ENCODE measurements at places on chromosomes 4 and X.

DNA sequence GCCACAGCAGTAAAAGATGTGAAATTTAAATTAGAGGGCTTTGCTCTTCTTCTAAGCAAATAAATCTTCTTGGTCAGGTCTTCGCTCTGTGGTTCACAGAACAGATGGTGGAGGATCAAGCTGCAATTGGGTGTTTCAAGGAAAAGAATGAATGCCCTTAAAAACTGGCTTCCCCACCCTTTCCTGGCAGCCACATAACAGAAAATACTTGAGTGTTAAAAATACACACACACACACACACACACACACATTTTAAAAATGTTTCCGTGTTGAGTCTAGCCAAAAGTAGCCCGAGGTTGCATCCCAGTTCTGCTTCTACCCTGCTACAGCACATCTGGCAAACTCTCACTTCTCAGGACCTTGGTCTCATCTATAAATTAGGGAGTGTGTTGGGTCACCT lies 56.7 kb upstream of the FGFBP2 start:
- no peak for DNase-seq

DNA sequence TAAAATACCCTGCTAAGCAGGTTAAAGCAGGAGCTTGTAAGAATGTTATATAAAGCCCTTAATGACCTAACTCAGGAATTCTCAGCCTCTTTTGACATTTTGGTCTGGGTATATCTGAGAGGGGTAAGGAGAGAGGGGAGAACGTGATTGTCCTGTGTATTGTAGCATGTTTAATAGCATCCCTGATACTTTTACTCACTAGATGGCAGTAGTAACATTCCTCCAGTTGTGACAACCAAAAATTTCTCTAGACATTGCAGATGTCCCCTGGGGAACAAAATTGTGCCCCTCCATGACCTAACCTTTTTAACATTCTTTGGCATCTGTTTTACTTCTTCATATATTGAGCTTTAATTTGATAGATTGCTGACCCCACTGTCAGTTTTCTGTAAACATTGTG lies 17.9 kb downstream of the SMARCA5 start:
- DNase-seq = no peak

DNA sequence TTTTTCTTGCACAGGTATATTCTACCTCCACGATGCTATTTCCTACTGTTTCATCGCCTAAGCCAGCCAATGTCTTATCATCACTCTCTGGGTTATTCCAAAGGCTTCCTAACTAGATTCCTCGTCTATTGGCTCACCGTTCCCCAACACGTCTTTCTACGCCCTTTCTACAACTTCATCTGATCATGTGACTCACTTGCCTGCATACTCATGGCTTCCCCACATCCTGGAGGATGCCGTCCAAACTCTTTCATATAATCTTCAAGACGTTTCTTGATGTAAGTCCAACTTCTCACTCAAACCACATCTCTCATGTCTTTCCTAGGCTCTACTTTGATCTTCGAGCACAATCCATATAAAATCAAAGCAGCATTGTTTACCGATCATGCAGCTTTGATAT lies 322.0 kb upstream of the PPARGC1A start:
- DNase-seq = no peak

DNA sequence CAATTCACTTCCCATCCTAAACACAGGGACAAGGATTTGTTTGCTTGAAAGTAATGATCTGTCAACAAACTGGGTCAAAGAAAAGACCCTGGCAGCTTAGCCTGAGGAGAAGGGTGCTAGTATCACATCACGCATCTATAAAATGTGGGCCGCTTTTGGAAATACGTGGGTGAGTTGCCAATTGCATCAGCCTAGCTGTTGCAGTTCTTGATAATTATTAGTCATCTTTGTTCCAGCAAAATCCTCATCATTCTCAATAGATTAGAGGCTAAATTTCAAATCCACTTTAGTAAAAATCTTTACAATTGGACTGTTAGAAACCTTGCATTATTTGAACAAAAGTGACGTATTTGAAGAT lies 33.6 kb upstream of the TAPT1 start:
- DNase-seq = no peak

GRCh38 chrX:41333003-41333743 lies 789 bp upstream of the DDX3X start:
- peak; percentile 87 for DNase-seq

DNA sequence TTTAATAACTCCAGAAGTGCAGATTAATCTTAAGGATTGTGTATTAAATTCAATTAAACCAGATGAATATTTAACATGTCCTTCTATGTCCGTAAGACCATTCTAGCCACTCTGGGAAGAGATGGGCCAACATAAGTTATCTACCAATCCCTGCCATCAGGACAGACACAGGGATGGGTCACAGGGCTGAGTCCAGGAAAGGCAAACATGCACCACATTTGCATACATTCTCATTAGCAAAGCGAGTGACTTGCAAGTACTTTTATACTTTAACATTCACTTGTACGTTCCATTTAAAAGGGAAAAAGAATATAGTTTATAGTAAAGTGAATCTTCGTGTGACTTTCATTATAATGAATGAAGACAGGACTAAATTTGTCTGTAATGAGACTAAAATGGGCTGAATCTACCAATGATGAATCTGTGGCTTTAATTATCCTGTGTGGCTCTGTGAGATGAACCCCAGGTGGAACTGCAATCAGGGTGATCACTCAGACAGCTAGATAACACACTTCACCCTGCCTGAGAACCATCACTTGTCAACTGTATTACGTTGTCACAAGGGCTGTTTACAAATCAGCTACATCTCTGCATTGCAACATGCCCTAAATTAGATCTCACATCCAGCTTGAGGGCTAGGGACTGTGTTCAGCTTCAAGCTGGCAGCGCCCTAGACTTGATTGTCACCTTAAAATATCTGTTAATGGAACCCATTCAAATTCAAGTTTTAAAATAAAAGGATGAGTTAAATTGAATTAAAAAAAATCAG lies 77.2 kb downstream of the SH3KBP1 start:
- no peak for DNase-seq

DNA sequence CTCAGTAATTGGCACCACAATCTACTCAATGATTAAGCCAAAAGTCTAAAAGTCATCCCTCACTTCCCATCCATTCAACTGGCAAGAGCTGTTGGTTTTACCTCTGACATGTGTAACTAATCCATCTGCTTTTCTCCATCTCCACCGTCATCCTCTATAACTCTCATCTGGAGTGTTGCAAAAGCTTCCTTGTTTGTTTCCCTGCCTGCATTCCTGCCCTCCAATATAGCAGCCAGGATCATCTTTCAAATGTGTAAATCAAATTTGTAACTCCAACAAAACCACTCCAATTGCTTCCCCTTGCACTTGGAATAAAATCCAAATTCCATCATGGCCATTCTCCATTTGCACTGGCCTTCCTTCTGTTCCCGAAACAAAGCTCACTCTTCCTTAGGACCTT lies 4.3 kb upstream of the PLAC8 start:
- DNase-seq = no peak

GRCh38 chrX:7127056-7127455 lies 20.5 kb upstream of the STS start:
- no peak for DNase-seq

- DNase-seq = no peak
Observed at GRCh38 chr4:2399631-2400190, 18.7 kb downstream of the ZFYVE28 start.

- DNase-seq = no peak
Observed at GRCh38 chrX:42577936-42578470, 200.0 kb downstream of the PPP1R2C start.

GRCh38 chrX:7021991-7022390 lies 125.5 kb upstream of the STS start:
- DNase-seq = no peak

DNA sequence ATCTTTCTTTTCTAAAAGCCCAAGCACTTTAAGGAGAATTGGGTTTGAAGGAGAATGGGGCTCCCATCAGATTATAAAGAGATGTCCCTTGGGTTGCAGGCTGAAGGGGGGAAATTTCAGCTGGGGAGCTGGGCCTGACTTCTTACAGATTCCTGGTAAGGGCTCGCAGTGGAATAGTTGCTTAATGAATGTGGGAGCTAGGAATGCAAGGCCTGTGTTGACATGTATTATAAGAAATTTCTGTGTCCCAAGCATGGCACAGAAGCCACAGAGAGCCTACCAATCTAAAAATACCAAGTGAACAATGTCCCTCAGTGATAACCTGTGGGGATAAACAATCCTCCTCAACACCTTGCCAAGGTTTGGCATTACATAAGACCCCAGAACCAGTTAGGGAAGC lies 39.3 kb upstream of the WNK3 start:
- DNase-seq = no peak

GRCh38 chr4:170017252-170017651 lies 8.9 kb downstream of the MFAP3L start:
- no peak for DNase-seq

GRCh38 chr4:10704430-10704810 lies 19.9 kb upstream of the CLNK start:
- no peak for DNase-seq

DNA sequence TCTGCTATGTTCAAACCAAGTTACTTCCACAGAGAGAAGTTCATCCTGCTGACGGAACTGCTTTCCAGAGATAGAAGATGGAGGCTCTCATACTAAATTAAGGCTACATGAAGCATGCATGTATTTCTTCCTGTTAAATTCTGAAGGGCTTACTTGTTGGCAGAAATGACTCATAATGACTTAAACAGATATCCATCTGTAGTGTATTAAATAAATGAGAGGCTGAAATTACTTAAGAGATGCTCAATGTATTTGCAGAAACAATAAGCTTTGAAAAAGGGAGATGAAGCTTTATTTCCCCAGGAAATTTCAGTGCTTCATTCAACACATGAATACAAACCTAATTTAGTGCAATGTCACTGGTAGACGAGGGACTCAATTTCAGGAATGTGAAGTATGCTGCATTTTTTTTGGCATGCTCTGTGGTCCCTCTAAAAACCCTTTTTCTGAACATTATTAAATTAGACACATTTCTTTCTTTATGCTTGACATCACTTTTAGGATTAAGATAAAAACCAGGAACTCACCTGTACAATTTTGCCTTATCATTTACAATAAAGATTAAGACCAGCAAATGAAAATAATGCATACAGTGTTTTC lies 759.1 kb upstream of the POU3F4 start:
- DNase-seq = no peak

GRCh38 chrX:136047016-136047642 lies 61.9 kb downstream of the SLC9A6 start:
- DNase-seq = no peak

- DNase-seq = no peak
Observed at GRCh38 chr4:61877266-61877665, 677.1 kb downstream of the ADGRL3 start.

DNA sequence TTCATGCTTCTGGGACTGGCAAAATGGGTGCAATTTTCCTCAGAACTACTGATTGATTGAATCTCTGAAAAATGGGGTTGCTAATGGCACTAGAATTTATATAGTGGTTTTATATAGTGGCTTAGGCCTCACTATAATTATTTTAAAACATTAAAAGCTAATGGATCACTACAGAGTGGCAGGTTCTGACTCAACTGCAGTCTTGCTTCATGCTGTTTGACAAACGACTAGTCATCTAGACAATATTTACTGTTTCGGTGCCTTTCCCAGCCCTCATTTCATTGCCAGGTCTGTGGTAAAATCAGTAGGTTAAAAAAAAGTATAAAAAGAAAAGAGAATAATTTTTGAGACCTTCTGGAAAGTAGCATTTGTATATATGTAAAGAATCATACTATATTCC lies 352.8 kb upstream of the ATOH1 start:
- no peak for DNase-seq

- DNase-seq = no peak
Observed at GRCh38 chr4:109728385-109728784, 1.5 kb downstream of the PLA2G12A start.

DNA sequence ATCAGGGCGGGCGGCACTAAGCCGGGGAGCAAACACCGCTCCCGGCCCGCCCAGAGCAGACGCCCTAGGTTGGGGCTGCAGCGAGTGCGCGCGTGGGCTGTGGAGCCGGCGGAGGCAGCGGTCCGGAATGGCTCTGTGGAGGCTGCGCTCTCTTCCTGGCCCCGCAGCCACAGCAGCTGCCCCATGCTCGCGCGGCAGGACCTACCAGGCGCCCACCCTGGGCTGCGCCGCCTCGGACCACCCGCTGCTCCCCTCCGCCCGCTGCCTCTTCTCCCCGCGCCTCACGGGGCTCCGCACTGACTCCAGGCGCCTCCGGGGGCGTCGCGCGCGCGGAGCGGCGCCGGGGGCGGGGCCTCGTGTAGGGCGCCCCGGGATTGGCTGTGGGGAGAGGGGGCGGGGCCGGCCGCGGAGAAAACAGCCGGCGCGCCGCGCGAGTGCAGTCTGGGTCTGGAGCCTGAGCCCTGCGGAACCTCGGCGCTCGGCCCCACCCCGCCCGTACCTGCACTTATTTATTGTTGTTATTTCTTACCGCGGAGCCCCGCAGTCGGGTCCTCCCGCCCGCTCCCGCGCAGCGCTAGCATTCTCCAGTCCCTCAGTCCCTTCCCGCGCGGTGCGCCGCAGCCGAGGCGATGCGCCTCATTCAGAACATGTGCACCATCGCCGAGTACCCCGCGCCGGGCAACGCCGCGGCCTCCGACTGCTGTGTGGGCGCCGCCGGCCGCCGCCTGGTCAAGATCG lies at the start of gene RASL11B:
Gene RASL11B (plus strand): TSS at position 439 of the 738 bp plus-strand sequence. CDS start 191 bp downstream, at position 630.
- peak; percentile 68 for DNase-seq

- no peak for DNase-seq
Observed at GRCh38 chr4:187019896-187020295, 296.2 kb upstream of the FAT1 start.

- DNase-seq = peak; percentile 78
Observed at GRCh38 chrX:47366041-47366722, 4.2 kb upstream of the ZNF157 start.

GRCh38 chr4:138259271-138259670 lies 17.1 kb upstream of the SLC7A11 start:
- DNase-seq = no peak

- no peak for DNase-seq
Observed at GRCh38 chrX:16188687-16189086, 21.4 kb downstream of the MAGEB17 start.

DNA sequence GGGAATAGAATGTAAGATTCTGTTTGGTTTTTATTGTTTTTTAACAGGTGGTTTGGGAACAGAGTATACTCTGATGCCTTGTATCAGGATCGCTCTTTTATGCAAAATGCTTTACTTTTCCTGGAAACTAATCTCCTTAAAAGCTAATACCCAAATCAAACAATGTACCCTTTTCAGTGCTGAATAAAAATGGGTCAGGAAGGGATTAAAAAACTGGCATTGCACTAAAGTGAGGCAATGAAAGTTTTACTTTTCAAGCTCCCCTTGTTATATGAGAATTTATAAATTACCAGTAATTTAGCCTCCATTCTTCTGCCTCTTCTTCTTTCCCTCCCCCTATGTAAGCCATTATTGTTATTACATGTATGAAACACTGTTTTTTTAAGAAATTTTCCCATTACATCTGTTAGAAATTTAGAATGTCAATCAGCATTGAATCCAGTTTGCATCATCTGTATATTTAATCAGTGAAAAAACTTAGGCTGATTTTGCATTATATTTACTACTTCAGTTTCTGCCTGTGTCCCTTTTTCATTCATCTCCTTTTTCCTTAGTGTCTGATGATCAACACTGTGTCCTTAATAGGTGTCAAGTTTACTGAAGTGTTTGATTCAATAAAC lies 89.7 kb upstream of the NPNT start:
- DNase-seq = no peak
